ENCODE measurements at places on chromosomes 11 and 22.

GRCh38 chr11:125263268-125263790 lies 98.8 kb downstream of the PKNOX2 start:
- peak; percentile 22 for DNase-seq

GRCh38 chr22:22484023-22484422 lies 24.5 kb downstream of the ZNF280B start:
- no peak for DNase-seq

DNA sequence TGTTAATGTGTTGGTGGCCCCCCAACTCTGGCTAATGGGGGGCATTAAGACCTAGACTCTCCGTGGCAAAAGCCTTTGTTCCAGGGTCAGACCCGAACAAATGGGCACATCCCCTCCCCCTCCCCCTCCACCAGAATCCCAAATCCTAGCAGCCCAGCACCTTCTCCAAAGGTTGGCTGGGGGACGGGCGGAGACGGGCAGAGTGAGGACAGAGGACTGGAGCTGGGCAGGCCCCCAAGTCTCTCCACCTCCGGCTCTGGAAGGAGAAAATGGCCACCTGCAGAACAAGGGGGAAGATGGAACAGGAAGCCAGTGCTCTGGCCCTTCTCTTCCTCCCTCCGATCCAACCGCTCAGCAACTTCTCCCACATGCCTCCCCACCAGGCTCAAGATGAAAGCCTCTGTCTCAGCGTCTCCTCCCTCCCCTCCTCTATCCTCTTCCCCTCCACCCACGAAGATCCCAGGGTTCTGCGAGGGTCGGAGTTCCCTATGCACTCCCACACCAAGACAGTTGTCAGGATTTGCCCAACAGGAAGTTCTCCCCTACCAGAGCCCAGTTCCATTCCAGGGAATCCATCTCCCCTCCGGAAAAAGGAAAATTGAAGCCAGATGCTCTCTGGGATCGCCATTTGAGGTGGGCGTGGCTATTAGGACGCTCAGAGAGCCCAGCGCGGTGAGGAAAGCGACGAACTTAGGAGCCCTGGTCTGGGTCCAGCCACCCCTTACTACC lies 20.1 kb downstream of the ADA2 start:
- no peak for DNase-seq

- no peak for DNase-seq
Observed at GRCh38 chr11:122275508-122275907, 159.5 kb upstream of the BLID start.

GRCh38 chr11:8022876-8023275 lies 35.7 kb downstream of the EIF3F start:
- no peak for DNase-seq

Data from Caco-2 (cell line).